Omental fat pad (tissue), 4 donors: ENCODE measurements at places on chromosomes 5 and 9. TPM values are rescaled to one million over a fixed set of nuclear protein-coding genes. Genes with fewer than 3 reads are reported as not detected.

- DNase-seq = no peak
Observed at GRCh38 chr5:178637356-178638074, 10.7 kb upstream of the CLK4 start.

- no peak for DNase-seq
Observed at GRCh38 chr5:116271446-116272025, 186.7 kb downstream of the COMMD10 start.

GRCh38 chr5:124504081-124504916 lies 242.1 kb downstream of the ZNF608 start:
- DNase-seq = no peak

- DNase-seq = no peak
Observed at GRCh38 chr5:125336401-125336800, 590.0 kb upstream of the ZNF608 start.

DNA sequence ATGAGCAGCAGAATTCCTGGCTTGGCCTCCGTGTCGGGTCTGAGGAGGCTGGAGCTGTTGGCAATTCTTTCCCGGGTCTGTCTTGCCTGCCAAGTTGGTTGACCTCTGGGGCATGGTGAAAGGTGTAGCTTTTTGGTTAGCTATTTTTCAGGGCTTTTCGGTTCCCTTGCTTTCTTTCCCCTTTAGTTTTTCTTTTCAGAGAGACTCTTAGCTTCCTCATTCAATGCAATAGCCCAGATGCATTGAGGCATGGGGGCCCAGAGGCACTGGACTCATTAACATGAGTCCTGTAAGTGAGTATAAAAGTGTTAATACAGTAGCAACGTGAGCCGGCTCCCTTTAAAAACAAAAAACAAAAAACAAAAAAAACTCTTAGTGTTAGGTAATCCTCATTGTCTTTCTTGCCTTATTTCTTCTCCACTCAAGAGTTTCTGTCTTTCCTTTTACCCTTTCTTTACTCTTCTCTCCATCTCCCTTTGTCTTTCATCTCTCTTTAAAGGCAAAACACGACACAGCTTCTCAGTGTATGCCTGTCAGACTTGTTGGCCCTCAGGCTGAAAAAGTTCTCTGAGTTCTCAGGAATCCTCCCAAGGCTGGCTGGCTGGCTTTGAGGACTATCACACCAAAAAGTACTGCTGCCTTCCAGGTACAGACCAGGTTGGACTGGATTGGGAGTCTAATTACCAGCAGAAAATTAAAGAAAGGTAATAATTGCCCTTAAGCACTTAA lies 289.9 kb upstream of the TUT7 start:
- DNase-seq = no peak

GRCh38 chr5:160064417-160064810 lies 54.8 kb downstream of the PWWP2A start:
- no peak for DNase-seq

DNA sequence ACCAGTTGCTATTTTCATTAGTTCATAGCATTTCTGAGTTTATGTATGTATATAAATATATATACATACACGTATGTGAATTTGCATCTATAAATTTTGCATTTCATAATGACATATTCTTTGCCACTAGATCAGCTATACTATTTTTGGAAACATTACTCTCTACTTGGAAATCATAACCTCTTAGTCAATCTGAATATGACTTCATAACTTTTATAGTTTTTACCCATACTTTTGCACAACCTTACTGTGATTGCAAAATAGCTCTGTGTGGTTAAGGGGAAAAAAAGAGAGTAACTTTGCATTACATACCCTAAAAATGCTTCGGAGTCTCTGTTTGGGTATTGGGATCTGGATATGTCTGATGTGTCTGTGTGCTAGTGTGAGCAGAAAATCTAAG lies 44.9 kb upstream of the ADAMTSL1 start:
- no peak for DNase-seq

GRCh38 chr5:96280946-96281393 lies 152.1 kb downstream of the PCSK1 start:
- DNase-seq = no peak

- DNase-seq = no peak
Observed at GRCh38 chr5:138950421-138951031, 75.4 kb upstream of the LRRTM2 start.

DNA sequence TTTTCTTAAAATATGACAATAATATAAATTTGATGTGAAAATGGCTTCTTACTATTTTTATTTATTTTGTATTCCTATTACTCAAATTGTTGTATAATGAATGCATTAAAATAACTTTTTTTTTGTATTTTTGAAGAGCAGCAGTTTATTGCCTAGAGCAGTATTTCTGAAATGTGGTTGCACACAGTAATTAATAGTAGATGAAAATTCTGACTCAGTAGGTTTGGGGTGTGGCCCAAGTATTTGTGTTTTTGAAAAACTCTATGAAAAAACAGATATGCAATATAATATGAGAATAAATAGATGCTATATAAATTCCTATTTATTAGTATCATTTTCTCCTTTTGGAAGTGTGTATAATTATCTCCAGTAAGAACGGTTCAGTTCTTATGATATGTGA lies 2225.3 kb upstream of the C9orf72 start:
- DNase-seq = no peak

- DNase-seq = no peak
Observed at GRCh38 chr5:179152144-179152895, 92.1 kb downstream of the ZNF354C start.

DNA sequence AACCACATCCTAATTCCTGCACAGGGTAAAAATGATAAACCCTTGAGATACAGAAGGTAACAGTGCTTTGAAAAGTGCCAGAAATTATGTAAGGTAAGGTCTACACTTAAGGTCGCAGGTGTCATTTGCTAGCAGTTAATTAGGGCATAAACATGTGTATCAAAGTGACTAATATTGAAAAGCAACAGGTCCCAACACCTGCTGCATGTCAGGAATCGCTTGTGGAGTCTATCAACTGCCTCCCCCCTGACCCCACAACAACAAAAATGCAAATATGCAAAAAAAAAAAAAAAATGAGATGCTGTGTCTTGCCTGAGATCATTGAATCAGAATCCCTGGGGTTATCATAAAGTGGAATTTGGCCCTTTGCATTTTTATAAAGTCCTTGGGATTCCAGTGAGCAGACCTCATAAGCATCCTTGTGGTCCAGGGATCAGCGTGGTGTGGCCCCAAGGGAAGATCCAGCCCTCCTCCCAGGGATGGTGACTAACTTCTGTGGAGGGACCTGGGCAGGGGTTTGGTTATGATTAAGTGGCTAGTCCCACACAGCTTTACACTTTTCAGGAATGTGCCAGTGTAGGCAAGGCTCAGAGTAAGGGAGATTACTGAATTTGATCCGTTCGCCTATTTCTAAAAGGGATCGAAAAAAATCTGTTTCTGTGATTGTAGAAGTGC lies 92.5 kb upstream of the TNFSF8 start:
- DNase-seq = no peak

GRCh38 chr5:98301547-98301946 lies 471.9 kb upstream of the RGMB start:
- DNase-seq = no peak

DNA sequence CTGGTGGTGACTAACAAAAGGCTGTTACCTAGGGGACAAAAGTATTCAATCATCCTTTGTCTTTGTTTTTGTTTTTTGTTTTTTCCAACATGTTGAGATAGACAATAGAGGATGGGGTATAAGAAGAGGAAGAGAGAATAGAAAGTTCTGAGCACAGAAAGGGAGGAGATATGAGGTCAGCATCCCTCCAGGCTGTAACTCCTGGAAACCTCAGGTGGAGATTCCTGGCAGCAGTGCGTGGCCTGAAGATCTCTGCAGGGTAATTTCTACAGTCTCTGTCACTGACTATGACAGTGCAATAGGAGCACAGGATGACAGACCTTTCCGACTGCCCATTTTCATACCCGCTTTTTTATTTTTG lies 112.1 kb downstream of the ADRB2 start:
- no peak for DNase-seq

DNA sequence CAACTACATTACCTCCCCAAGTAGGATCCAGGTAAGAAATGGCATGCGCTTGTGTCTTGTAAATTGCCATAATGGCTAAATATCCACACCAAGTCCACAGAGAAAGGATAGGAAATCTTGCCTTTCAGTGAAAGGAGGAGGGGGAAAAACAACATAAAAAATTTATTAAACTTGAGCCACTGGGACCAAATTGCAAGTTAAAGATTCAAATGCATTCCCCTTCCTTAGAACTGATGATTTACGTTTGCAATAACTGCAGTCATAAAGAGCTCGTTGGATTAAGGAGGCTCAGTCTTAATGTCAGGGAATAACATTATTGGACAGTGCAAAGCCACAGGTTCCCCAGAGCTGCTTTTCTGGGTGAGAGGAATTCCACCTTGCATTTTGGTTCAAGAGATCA lies 92.6 kb upstream of the SARDH start:
- DNase-seq = no peak

- DNase-seq = no peak
Observed at GRCh38 chr9:38065369-38066075, 3.5 kb downstream of the SHB start.

- no peak for DNase-seq
Observed at GRCh38 chr9:93288341-93288740, 104.4 kb downstream of the WNK2 start.

GRCh38 chr9:78622126-78622525 lies 325.2 kb downstream of the PSAT1 start:
- DNase-seq = no peak

DNA sequence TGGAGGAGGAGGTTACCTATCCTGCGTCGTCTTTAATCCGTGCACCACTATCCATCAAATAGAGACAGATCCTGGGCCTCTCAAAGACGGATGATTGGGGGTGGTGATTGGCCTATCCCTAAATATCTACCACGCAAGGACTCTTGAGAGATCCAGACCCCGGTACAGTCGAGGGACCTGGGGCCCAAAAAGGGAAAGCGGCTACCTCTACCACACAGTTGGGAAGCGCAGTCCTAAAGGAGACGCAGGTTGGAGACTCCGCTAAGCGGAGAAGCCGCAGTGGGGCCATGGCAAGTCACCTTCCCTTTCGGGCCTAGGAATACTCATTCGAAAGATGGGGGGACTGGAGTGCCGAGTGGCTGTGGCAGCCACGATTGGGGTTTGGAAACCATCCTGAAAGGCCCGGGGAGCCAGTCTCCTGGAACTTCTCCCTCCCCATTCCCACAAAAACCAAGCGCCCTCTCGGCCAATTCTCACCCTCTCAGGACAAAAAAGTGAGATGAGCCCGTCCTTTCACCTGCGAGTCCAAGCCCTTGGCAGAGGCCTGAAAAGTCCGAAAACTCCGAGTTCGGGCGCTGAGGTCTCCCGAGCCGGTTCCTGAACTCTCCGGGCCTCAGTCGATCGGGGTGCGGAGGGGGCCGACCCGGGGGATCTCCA lies 499 bp upstream of the FOXE1 start:
- no peak for DNase-seq

GRCh38 chr9:137435381-137435891 lies 5.7 kb downstream of the ENTPD8 start:
- no peak for DNase-seq

NSMF gene
- 59.9 TPM for total RNA-seq

SCGB3A1 gene
- total RNA-seq = not detected

SYK gene
- total RNA-seq = 36.1 TPM

P4HA2 gene
- total RNA-seq = 29.5 TPM

NUTM2G gene
- not detected for total RNA-seq

CACFD1 gene
- 4.9 TPM for total RNA-seq

LIX1 gene
- not detected for total RNA-seq

ZBTB26 gene
- total RNA-seq = 7.3 TPM

FANCC gene
- total RNA-seq = 6.1 TPM

NUTM2F gene
- total RNA-seq = not detected

RNF130 gene
- total RNA-seq = 170 TPM

ADAMTS13 gene
- 1.1 TPM for total RNA-seq

ZNF608 gene
- 26.2 TPM for total RNA-seq

PHF24 gene
- total RNA-seq = not detected

HBEGF gene
- total RNA-seq = 81.8 TPM

MELK gene
- 2.6 TPM for total RNA-seq

SV2C gene
- total RNA-seq = 0.09 TPM

POLR3G gene
- 3.0 TPM for total RNA-seq

OR1Q1 gene
- total RNA-seq = not detected

PCDHGB7 gene
- total RNA-seq = 25.2 TPM
